Activated CD4-positive, alpha-beta T cell treated with anti-CD3 and anti-CD28 coated beads, Interleukin-2, amount 50 U/mL, for 1 hour (primary cell): ENCODE measurements at places on chromosomes 13 and 19.

GRCh38 chr19:9644472-9644871, 23.4 kb upstream of the ZNF561 start:
- DNase-seq, result no peak

DNA sequence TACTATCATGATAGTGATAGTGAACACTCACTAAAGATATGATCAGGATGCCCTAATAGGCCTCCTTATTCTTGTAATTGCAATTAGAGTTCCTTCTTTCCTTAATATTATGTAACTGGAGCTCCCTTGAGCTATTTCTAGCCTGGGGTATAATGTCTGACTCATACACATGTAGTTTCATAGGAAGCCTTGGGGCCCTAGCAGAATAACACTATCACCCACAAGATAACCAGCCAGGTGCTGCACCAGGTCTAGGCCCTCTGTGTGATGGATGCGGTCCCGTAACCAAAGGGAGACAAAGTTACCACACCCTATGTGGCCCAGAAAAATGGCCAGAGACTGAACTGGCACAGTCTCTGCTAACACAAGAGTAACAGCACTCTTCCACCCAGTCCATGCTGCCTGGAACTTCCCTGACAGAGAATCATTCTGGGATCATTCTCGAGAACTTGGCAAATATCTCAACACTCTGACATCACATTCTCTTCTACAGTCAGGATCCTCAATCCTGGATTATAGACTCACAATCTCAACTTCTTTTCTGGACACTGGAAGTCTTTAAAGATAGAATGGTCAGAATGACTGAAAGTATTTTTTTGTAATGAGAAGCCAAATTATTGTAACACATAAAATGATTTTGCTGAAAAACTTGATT, 32.6 kb upstream of the IGFL4 start:
- DNase-seq, result no peak

GRCh38 chr13:44014501-44014900, 134.8 kb downstream of the LACC1 start:
- no peak for DNase-seq

DNA sequence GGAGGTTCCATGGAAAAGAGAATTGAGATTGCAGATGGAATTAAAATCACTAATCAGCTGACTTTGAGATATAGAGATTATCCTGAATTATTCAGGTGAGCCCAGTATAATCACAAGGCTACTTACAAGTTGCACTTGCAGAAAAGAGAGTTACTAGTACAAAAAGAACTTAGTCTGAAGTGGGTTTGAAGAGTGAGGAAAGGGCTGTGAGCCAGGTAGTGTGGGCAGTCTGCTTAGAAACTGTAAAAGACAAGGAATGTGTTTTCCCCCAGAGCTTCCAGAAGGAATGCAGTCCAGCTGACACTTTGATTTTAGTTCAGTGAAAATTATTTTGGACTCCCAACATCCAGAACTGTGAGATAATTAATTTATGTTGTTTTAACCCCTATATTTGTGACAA, 285.4 kb upstream of the GPC6 start:
- DNase-seq, result no peak

- DNase-seq, result no peak
Measured at GRCh38 chr19:325173-325936, 19.2 kb downstream of the MIER2 start.

GRCh38 chr13:106349080-106349931, 186.2 kb downstream of the EFNB2 start:
- DNase-seq, result no peak

DNA sequence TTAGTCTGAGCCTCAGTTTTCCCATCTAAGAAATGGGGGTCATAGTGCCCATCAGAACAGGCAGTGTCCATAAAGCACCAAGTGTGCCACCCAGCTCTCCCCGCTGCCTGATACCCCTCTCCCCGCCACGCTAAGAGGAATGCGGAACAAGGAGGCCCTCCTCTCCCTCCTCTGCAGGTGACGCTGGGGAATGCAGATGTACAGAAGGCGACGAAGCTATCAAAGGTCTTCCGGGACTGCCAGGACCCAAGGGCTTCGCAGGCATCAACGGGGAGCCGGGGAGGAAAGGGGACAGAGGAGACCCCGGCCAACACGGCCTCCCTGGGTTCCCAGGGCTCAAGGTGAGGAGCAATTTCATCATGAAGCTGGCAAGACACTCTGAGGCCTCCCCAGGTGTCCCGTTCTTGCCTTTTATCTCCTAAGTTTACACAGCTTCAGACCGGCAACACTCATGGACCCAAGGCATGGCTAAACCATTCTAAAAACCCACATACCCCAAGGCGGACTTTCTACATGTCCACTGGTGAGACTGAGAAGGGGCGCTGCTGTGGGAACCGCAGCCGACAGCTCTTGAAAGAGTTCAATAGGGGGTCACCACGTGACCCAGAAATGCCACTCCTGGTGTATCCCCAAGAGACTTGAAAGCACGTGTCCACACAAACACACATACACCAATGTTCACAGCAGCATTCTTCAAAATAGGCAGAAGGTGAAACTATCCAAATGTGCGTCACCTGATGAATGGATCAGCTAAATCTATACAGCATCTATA, 102.7 kb downstream of the RAB20 start:
- DNase-seq, result no peak

GRCh38 chr13:24221007-24221406, 60.5 kb downstream of the SPATA13 start:
- DNase-seq, result no peak

GRCh38 chr13:60491531-60491930, 94.5 kb downstream of the TDRD3 start:
- DNase-seq, result no peak

DNA sequence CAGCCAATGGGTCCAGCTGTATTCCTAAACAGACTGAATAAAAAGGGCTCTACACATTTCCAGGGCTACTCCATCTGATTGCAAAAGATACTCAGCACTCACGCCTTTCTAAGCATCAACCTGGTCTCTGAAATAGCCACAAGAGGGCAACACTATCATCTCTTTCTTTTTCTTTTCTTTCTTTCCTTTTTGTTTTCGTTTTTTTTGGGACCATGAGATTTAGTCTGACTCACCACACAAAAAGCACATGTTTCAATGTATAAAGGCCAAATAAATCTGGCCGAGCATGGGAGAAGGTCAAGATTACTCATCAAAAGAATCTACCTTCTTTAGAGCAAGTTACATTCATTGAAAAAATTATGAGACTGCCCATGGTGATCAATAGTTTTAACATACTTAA, 805.6 kb upstream of the ARGLU1 start:
- DNase-seq, result no peak

DNA sequence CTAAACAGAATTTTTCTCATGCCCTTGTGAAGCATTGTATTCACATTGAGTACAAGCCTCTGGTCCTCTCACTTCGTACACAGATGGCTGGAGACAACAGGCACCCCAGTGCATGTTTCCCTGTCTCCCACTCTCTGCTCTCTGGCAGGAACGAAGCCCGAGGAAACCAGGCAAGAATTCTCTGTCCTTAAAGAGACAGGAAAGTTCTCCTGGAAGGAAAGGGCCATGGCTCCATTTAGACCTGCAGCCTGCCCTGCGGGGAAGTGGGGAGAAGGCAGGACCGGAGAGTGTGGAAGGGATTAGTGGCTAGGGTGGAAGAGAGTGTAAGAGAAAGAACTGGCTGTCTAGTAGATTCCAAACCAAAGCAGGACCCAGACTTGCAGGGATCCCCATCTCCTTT, 15.5 kb upstream of the AMER2 start:
- no peak for DNase-seq
